ENCODE measurements at places on chromosomes 6 and 20. TPM values are rescaled to one million over a fixed set of nuclear protein-coding genes. Genes with fewer than 3 reads are reported as not detected.

DNA sequence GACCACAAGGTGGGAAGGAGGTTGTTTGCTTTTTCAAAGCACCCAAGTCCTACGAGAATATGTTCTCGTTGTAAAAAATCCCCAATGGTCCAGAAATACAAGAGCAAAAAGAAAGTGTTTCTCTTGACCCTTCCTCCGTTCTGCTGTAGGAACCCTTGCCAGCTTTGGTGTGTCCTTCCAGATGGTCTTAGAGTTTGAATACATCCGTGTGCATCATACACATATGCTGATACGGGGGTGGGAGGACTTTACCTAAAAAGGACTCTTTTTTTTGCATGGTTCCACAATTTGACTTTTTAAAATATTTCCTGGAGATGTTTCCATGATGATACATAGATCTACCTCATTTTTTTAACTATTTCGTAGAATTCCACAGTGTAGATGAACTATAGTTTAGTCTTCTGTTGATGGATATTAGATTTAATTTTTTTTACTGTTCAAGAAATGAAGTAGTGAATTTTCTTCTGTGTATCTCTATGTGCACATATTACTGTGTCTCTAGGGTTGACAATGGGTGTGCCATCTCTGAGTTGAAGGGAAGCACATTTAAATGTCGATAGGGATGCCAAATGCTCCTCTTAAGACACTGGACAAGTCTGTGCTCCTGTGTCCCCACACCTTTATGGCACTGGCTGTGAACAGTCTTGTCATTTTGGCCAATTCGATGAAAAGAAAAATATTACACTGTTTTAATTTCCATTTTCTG lies 182.1 kb upstream of the SNX9 start:
- no peak overlapping the region for H3K27ac ChIP-seq
- no peak for DNase-seq
- H3K27me3 ChIP-seq = no peaks in the 10 kb centered on the region

GRCh38 chr6:111487661-111488060 lies 4.6 kb upstream of the REV3L start:
- H3K4me1 ChIP-seq = peaks cover 7% of the 10 kb centered on the region
- peak overlapping the region; percentile 100 for H3K27ac ChIP-seq
- H3K27me3 ChIP-seq = no peaks in the 10 kb centered on the region
- H3K4me3 ChIP-seq = no peak overlapping the region
- DNase-seq = no peak

DNA sequence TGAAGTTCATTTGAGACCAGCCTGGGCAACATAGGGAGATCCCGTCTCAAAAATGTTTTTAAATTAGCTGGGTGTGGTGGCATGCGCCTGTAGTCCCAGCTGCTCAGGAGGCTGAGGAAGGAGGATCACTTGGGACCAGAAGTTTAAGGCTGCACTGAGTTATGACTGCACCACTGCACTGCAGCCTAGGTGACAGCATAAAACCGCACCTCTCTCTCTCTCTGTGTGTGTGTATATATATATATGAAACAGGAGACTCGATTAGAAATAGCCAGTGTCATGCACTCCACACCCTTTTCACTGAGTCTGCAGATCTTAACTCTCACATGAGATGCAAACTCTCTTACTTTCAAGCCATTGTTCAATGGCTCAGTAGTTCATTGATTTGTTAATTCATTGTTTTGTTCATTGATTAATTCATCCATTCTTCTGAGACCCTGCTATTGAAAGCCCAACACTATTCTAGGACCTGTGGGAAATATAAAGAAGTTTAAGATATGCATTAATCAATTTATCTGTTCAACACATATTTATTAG lies 52.4 kb upstream of the MRPS10 start:
- H3K27me3 ChIP-seq = no peaks in the 10 kb centered on the region
- no peak overlapping the region for H3K27ac ChIP-seq
- no peak overlapping the region for H3K4me3 ChIP-seq
- no peak for DNase-seq
- H3K4me1 ChIP-seq = no peaks in the 10 kb centered on the region

DNA sequence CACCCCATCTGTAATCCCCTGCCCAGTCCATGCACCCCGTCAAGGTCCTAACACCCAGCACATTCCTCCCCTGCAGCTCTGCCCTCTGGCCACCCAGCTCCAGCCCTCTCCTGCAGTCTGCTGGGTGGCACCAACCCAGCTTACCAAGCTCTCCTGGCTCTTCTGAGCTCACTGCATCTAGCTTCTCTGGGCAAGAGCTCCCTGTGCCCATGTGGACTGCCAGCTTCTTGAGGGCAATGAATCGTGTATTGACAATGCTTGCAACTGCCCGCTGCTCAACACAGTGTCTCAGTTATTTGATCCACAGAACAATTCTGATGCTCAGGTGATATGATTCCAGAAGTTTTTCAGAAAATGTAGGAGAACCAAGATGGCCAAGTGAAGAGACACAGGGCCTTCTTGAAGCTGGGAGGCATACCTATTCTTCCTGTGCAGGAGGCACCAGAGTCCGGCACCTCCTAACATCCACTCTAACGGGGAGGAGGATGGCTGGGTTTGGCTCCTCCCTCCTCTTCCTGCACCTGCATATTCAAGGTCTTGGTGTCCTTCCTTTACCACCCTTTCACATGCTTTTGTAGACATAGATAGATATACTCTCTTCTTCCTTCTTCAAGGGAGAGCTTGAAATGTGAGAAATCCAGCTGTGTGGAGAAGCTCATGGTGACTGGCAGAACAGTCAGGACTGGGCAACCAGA lies 85.6 kb downstream of the TRERF1 start:
- H3K4me1 ChIP-seq = no peaks in the 10 kb centered on the region
- H3K27me3 ChIP-seq = no peaks in the 10 kb centered on the region
- DNase-seq = no peak
- no peaks in the 10 kb centered on the region for H3K36me3 ChIP-seq
- no peak overlapping the region for H3K4me3 ChIP-seq

DNA sequence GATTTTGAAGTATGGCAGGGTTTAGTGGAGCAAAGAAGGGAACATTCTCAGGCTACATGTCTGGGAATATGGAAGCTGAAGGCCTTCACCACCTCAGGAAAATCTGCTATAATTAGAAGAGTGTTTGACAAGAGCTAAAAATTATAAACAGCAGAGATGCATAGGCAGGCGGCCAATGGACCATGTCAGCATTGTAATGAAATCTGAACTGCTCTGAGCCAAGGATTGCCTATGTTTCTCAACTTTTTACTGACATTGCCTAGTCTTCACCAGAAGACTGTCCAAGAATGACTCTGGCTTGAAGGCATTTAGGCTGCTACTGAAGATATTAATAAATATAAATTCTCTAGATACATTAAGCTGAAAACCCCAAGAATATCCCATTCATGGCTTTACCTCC lies 84.1 kb downstream of the C6orf52 start:
- H3K4me1 ChIP-seq = no peaks in the 10 kb centered on the region
- DNase-seq = no peak
- no peak overlapping the region for H3K27ac ChIP-seq
- no peak overlapping the region for H3K4me3 ChIP-seq

GRCh38 chr6:3820563-3820962 lies 28.6 kb upstream of the FAM50B start:
- no peak overlapping the region for H3K27ac ChIP-seq
- no peak overlapping the region for H3K4me3 ChIP-seq
- no peaks in the 10 kb centered on the region for H3K36me3 ChIP-seq
- H3K27me3 ChIP-seq = no peaks in the 10 kb centered on the region
- peaks cover 4% of the 10 kb centered on the region for H3K4me1 ChIP-seq
- peak; percentile 36 for DNase-seq

GRCh38 chr6:168919470-168920179 lies 334.0 kb downstream of the THBS2 start:
- no peak for DNase-seq
- no peak overlapping the region for H3K4me3 ChIP-seq
- H3K4me1 ChIP-seq = no peaks in the 10 kb centered on the region
- H3K27me3 ChIP-seq = no peaks in the 10 kb centered on the region

- no peaks in the 10 kb centered on the region for H3K36me3 ChIP-seq
- H3K4me1 ChIP-seq = peaks cover 10% of the 10 kb centered on the region
- no peaks in the 10 kb centered on the region for H3K27me3 ChIP-seq
- peak within 1 kb of the TSS; percentile 52 for H3K4me3 ChIP-seq
- peak within 1 kb of the TSS; percentile 91 for H3K27ac ChIP-seq
- DNase-seq = peak; percentile 55
Observed at GRCh38 chr20:44582311-44583025, at the start of gene PKIG. TSS of gene PKIG (plus strand) at chr20:44582579. CDS start at chr20:44614557, 31,978 bp downstream.

DNA sequence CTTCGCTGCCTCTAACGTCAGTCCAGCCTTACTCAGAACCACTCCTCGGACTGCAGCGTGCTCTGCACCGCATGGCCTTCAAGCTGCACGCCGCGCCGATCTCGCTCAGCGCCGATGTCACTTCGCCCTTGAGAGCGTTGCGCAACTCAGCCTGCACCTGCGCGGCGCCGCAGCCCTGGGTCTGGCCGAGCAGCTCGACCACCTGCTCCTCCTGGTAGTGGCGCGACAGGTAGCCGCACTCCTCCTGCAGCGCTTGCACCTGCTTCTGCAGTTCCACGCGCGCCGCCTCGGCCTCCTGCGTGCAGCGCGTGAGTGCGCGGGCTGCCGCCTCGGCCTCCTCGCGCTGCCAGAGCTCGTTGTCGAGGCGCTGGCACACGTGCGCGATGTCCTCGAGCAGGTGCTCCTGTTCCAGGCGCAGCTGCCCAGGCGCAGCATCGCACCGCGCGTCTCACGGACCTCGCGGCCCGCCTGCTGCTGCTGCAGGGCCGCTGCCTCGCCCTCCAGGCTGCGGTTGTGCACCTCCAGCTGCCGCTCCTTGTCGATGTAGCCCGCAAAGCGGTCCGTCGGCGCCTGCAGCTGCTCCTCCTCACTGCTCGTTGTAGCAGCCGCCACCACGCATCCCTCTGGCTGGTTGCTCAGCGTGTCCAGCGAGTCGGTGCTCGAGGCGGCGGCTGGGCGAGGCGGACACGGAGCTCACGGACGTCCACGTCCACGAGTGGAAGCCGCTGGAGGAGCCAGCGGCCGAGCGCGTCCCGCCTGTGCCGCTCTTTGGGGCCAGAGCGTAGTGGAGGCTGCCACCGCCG lies 380.6 kb upstream of the CHD6 start:
- no peaks in the 10 kb centered on the region for H3K27me3 ChIP-seq
- no peaks in the 10 kb centered on the region for H3K4me1 ChIP-seq

- peak; percentile 94 for DNase-seq
- H3K36me3 ChIP-seq = no peaks in the 10 kb centered on the region
- peaks cover 6% of the 10 kb centered on the region for H3K4me1 ChIP-seq
Observed at GRCh38 chr20:35146920-35147574, at the start of gene EDEM2. TSS of gene EDEM2 (minus strand) at chr20:35147336. CDS start at chr20:35147258, 78 bp downstream.

- no peak overlapping the region for H3K27ac ChIP-seq
- H3K4me3 ChIP-seq = no peak overlapping the region
- H3K27me3 ChIP-seq = no peaks in the 10 kb centered on the region
- no peaks in the 10 kb centered on the region for H3K36me3 ChIP-seq
- DNase-seq = no peak
Observed at GRCh38 chr20:46144432-46145025, 26.4 kb downstream of the CD40 start.

DNA sequence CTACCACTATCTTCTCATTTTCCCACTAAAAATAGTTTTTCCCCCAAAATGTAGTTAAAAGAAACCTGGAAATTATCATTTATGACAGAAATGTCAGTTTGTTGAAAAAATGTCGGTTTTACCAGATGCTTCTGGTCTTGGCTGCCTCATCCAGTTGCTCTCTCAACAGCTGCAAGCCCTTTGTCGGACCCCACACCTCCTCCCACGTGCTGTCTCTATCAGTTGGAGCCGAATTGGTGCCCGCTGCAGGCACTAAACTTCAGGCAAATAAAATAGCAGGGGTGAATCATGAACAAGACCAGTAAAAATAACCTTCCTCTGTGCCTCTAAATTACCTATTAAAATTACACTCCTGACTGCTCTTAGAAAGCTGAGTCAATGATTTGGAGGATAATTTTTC lies 129.5 kb upstream of the CEP162 start:
- H3K27ac ChIP-seq = no peak overlapping the region
- no peak overlapping the region for H3K4me3 ChIP-seq
- no peaks in the 10 kb centered on the region for H3K27me3 ChIP-seq

GRCh38 chr6:2220154-2220553 lies 25.3 kb downstream of the GMDS start:
- H3K36me3 ChIP-seq = no peaks in the 10 kb centered on the region
- no peaks in the 10 kb centered on the region for H3K27me3 ChIP-seq
- H3K4me3 ChIP-seq = no peak overlapping the region
- no peak for DNase-seq
- no peak overlapping the region for H3K27ac ChIP-seq

GRCh38 chr6:167825332-167826229 lies 1.1 kb upstream of the AFDN start:
- H3K27me3 ChIP-seq = no peaks in the 10 kb centered on the region
- peak overlapping the region; percentile 75 for H3K4me3 ChIP-seq
- peak; percentile 46 for DNase-seq
- H3K27ac ChIP-seq = peak overlapping the region; percentile 82
- H3K4me1 ChIP-seq = no peaks in the 10 kb centered on the region

DNA sequence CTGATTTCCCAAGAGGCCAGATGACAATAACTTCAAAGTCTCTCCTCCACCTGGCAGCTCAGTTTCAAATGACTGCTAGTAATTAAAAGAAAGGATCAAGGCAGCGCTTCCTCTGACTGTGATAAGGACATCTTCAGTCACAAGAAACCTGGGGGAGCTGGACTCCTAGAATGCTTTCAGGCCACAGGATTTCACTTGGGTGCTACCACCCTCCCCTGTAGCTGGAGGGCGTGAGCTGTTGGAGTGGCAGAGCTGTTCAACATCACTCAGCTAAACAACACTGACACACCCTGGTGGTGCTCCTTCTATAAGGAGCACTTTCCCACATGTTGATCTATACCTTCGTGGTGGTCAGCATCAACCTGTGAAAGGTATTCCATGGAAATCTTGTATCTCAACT lies 2.2 kb upstream of the CNR1 start:
- H3K4me3 ChIP-seq = no peak overlapping the region
- no peak for DNase-seq
- H3K27ac ChIP-seq = no peak overlapping the region
- H3K27me3 ChIP-seq = peaks cover 11% of the 10 kb centered on the region

- no peaks in the 10 kb centered on the region for H3K4me1 ChIP-seq
- DNase-seq = no peak
- no peaks in the 10 kb centered on the region for H3K27me3 ChIP-seq
- no peak overlapping the region for H3K27ac ChIP-seq
- no peaks in the 10 kb centered on the region for H3K36me3 ChIP-seq
Observed at GRCh38 chr6:45491048-45491735, 113.5 kb upstream of the SUPT3H start.

PRICKLE4 gene
- total RNA-seq = 17.7 TPM

MLN gene
- not detected for total RNA-seq

NRSN1 gene
- total RNA-seq = not detected

MMP24OS gene
- total RNA-seq = 67.8 TPM

TREM2 gene
- not detected for total RNA-seq

HLA-B gene
- total RNA-seq = 876 TPM

SLC12A5 gene
- total RNA-seq = not detected

BTBD9 gene
- 23.3 TPM for total RNA-seq

TNFRSF6B gene
- not detected for total RNA-seq
